ENCODE measurements at places on chromosomes 5 and 9.

DNA sequence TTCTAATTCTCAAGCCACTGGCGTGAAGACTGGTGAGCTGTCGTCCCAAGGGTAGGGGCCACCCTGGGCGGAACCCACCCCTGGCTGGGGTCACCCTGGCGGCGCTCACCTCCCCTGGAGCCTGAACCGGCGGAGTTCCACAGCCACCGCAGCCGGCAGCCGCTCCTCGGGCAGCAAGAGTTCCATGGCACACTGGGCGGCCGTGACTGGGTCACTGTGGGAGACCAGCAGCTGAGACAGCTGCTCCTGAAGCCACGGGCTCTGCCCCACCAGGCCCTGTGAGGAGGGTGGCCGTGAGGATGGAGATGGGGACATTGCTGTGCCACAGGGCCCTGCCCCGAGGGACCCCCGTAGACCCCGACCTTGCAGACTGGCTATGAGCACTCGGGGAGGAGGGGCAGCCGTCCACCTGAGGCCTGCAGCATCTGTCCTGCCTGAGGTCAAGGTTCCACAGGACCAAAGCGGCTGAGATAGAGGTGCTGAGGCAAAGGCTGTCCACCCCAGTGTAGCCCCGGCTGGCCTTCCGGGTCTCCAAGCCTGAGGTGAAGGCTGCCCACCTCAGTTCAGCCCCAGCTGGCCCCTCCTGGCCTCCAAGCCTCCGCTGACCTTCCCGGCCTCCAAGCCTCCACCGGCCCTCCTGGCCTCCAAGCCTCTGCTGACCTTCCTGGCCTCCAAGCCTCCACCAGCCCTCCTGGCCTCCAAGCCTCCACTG lies 50.6 kb upstream of the NRARP start:
- DNase-seq: no peak

- DNase-seq: peak; percentile 25
Measured at GRCh38 chr5:14305045-14305444, 161.9 kb downstream of the TRIO start.

DNA sequence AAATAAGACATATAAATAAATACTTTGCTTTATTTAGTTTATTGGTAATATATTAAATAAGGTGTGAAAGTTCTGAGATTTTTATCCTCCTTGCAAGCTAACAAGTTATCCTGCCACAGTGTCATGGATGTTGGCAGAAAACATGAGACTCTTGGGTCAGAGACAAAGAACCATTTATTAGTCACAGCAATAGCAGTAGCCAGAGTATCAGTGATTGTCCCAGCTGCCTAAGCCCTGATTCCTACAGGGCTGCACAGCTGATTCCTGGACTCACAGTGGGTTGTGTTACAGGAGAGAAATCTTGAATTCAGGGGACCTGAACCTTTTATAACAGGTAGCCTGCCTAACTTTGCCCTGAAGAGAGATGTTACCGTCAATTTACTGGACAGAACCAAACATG lies 304.5 kb upstream of the ZNF608 start:
- DNase-seq: no peak

GRCh38 chr5:168604436-168604835 lies 25.3 kb upstream of the PANK3 start:
- DNase-seq: no peak

DNA sequence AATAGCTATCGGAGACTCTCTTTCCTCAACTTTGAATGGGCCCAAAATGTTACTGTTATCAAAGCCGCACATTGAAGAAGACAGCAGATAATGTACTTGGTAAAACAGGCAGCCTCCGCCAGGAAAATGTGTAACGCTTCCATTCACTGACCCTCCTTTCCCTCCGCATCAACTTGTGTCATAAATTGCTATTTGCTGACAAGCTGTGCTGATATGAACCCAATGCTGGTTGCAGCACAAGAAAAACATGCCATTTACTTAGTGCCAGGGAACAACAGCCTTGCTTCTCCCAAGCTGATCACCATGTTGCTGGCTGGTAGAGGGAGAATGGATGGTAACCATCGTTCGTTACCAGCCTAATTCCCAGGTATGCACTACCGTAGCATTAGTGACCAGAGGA lies 162.6 kb upstream of the PPP1R2B start:
- DNase-seq: no peak

GRCh38 chr5:157548513-157549282 lies 26.9 kb downstream of the ADAM19 start:
- no peak for DNase-seq

DNA sequence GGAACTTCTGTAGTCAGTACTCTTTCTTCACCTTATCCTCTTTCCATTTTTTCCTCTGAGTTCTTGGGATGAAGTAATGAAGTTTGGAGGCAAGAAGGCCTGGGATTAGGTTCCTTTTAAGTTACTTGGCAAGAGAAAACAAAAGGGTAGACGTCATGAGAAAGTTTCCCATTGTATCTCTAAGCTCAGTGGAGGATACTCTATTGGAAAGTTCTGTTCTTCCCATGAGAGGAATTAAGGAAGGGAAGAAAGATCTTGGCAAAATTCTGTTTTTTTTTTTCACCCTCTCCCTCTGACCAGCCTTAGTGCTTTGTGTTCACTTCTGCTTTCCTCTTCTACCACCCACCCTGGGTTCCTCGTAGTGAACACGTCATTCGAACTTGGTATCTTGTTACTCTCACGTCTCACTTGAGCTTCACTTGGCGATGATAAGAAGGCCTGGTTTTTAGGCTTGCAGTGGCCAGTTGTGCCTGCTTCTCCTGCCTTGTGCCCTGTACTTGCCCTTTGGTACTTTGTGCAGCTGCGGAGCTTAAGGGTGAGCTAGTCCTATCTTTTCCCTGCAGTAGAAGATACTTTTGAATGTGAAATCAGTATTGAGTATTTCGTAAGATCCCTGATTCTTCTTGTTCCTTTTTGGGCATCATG lies 67.0 kb downstream of the ARHGAP26 start:
- no peak for DNase-seq

DNA sequence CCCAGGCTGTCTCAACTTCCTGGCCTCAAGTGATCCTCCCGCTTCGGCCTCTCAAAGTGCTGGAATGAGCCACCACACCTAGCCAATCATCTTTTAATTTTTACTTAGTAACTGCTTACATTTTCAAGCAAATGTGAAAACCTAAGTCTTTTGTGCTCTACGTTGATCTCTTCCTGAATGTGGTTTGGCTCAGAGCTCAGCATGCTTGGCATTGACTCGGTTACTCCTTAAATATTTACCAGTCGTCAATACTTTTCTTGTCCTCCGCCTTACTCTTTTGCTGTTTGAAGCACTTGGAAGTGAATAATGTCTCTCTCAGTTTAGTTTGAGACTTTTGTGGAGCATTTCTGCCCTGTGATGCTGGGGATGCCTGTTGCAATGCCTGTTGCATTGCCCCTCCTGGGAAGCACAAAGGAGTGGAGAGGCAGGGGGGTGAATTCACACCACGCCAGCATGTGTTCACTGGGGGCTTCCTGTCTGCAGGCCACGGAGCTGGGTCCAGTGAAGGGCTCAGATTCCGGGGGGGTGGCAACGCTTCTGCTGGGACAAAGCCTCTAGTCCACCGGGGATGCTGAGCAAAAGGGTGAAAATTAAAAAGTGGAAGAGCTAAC lies 13.1 kb upstream of the TENT4A start:
- no peak for DNase-seq

DNA sequence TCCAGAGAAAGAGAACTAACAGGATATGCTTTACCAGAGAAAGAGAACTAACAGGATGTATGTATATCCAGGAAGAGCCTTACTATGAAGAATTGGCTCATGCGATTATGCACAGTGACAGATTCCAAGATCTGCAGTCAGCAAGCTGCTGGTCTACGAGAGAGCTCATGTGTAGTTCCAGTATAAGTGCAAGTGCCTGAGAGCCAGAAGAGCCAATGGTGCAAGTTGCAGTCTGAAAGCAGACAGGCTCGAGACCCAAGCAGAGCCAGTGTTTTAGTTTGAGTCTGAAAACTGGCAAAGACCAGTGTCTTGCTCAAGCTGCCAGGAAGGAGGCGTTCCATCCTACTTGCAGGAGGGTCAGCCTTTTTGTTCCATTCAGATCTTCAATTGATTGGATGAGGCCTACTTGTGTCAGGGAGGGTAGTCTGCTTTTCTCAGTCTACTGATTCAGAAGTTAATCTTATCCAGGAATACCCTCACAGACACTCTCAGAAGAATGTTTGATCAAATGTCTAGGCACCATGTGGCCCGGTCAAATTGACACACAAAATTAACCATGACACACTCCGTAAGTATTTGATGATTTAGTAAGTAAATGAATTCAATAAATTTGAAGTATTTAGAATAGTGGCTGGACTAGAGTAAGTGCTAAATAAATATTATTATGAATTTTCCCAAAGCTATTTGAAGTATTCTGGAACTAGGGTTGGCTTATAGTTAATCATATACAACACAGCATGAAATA lies 372.1 kb upstream of the SGCD start:
- no peak for DNase-seq
